Upper lobe of right lung (tissue), 1 donor: ENCODE measurements at places on chromosomes 5 and 9. TPM values are rescaled to one million over a fixed set of nuclear protein-coding genes. Genes with fewer than 3 reads are reported as not detected.

Gene SCAMP1
- total RNA-seq: 35.9 TPM

Gene LAMC3
- 28.5 TPM for total RNA-seq

Gene C7
- 302 TPM for total RNA-seq

Gene SHOC1
- total RNA-seq: not detected

Gene STOML2
- total RNA-seq: 59.4 TPM

Gene EQTN
- total RNA-seq: not detected

Gene SH2D3C
- total RNA-seq: 85.3 TPM

Gene PDCD1LG2
- total RNA-seq: 6.3 TPM

Gene AFAP1L1
- 32.7 TPM for total RNA-seq

Gene ADAMTSL2
- total RNA-seq: 17.4 TPM

Gene ALG2
- total RNA-seq: 39.2 TPM

Gene CCL27
- total RNA-seq: not detected
